ENCODE measurements at places on chromosomes 6 and 20.
A peak's percentile ranks its signal among the peaks of the same experiment; 100 is the strongest.

GRCh38 chr20:37416100-37416847 lies 70.3 kb downstream of the SRC start:
- no peak for DNase-seq

GRCh38 chr6:145213614-145214013 lies 521.7 kb downstream of the EPM2A start:
- peak; percentile 34 for DNase-seq

- no peak for DNase-seq
Measured at GRCh38 chr20:37579106-37579505, 51.4 kb upstream of the BLCAP start.

GRCh38 chr20:19885939-19886660 lies 128.0 kb downstream of the RIN2 start:
- no peak for DNase-seq

DNA sequence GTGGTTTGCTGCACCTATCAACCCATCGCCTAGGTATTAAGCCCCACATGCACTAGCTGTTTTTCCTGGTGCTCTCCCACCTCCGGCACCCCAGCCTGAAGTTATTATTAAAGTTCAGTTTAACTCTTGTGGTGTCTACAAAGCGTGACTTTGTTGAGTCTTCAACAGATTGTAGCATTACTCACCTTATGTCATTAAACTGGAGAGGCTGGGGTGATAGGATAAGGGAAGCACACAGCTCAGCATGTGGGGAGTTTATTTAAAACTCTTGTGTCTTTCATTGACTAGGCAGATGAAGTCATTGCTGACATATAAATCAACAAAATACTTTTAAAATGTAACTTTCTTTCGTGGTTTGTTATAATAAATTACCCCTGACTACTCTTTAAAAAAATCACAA lies 84.7 kb upstream of the GCM1 start:
- no peak for DNase-seq

- DNase-seq: no peak
Measured at GRCh38 chr6:142902636-142903053, 42.3 kb downstream of the HIVEP2 start.

DNA sequence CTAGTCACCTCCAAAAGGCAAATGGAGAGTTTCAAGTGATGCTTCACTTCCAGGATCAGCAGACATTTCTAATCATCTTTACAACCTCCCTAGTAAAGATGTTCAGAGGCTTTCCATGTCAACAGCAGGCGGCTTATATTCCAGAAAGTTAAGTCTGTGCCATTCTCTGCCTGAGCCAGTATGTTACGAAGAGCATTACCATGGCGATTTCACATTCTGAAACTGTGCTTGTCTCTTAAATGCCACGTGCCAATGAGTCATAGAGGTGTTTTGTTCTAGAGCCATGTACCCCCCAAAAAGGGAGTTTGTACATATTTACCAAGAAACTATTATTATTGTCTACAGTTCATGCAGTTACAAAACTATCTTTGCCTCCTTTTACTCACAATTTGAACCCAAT lies 319.5 kb downstream of the FOXA2 start:
- no peak for DNase-seq

DNA sequence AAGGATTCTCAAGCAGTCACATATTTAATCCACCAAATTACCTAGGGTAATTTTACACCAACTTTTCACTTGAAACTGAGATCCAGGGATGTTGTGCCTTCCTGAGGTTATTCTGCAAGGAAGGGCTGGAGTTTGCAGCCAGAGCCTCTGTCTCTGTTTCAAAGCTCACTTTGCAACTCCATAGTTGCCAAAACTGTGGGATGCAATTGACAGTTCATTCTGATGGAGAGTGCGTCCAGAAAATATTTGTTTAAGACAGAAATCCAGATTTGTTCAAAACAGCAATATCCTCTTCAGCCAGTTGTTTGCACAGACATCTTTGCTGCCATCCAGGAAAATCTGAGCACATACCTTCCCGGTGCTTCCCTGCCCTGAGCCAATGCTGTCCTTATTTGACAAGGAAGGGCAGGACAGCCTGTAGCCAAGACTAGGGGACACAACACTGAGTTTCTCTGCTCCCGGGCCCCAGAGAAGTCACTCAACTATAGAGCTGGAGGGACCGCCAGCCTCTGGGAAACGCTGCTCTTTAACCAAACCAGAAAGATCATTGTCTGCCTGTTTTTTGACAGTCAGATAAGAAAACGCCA lies 297.4 kb downstream of the HIVEP2 start:
- DNase-seq: no peak

DNA sequence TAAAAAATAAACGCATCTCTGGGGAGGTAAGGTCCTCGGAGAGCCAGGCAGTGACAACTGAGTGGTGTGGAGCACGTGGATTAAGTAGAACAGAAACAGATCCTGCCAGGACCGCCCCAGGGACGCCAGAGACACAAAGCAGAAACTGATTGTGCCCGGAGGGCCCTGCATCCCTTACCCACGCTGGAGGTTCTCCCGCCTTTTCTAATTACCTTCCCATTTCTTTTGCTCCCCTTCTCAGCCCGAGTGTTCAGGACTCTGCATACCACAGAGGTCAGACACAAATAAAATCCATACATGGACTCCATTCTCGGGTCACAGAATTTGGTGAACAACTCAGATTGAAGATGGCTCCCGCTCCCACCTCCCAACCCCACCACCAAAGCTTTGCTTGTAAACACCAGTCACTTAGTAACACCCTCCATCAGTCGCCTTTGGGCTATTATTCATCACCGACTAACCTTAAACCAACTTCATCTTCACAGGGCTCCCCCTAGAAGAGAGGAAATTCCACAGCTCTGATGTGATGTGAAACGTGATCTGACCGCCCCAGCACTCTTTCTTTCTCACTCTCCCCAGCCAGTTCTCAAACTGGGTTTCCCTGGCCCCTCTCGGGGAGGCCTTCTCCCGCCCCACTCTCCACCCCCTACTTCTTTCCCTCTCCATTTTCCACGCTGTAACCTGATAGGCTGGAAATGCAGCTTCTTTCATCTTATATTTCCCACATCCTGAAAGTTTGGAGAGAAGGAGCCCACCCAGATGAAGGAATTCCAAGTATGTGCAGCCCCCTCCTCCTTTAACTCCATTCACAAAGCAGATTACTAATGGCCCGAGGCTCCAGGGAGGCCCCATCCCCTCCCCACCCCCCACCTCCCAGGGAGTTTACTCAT lies 32.5 kb upstream of the PIM1 start:
- DNase-seq: peak; percentile 77

DNA sequence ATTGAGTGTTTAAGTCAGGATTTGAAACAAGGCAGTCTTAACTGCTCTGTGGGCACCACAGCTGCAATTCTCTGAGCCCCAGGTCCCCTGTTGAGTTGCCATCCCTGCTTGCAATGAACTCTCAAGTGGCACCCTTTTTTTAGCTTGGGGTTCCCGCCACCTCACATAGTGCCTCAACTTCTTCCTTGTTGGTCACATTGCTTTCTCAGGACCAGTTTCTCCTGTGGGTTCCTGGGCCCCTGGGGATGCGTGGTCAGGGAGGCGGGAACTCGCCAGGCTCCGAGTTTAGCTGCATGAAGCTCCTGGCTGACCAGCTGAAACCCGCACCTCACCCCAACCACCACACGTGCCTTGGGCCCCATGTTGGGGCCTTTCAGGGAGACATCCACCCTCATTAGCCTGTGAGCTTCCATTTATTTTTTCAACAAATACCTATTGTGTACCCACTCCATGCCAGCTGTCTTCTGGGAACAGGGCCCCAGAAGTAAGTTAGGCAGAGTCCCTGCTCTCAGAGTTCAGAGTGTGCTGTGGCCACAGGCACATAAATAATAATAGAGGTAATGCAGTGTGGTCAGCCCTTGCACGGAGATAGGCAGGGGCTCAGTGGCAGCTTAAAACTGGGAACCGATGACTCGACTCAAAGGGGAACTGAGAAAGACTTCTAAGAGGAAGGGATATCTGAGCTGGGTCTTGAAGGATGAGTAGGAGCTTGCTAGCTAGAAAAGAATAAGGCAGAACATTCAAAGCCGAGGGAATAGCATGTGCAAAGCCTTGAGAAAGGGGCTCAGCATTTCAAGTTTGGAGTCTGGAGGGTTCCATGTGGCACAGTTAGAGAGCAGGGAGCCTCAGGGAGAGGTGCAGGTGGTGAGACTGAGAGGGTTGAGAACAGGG lies 33.9 kb upstream of the FAM83D start:
- DNase-seq: peak; percentile 76

DNA sequence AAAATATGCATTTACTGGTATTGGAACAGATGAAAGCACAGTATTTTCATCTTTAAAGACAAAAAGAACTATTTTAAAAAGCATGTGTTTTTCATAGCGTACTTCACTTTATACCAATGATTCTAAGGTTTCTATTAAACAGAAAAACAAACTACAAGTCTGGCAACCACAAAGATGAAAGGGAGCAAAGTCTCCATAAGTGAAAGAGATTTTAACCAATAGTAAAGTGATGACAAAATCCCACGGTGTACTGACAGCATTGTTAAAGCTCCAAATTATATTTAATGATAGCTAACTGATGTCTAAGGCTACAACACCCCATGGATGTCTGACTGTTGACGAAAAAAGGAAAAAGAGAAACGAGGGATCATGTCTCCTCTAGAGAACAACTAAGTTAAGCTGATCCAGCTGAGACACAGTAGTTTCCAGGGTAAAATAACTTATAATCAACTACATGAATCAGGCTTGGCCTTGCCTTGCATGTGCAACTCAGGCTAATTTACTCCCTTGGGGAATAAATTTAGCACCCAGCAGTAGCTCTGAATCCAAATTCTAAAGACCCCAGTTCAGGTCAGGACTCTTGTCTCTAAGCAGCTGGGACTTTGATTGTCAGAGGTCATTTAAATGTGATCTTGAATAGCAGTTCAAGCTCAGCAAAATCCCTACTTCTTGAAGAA lies 56.0 kb upstream of the TAB2 start:
- DNase-seq: no peak

- no peak for DNase-seq
Measured at GRCh38 chr6:165895421-165896165, 232.6 kb upstream of the PDE10A start.

- no peak for DNase-seq
Measured at GRCh38 chr6:17842934-17843821, 136.5 kb upstream of the NUP153 start.

DNA sequence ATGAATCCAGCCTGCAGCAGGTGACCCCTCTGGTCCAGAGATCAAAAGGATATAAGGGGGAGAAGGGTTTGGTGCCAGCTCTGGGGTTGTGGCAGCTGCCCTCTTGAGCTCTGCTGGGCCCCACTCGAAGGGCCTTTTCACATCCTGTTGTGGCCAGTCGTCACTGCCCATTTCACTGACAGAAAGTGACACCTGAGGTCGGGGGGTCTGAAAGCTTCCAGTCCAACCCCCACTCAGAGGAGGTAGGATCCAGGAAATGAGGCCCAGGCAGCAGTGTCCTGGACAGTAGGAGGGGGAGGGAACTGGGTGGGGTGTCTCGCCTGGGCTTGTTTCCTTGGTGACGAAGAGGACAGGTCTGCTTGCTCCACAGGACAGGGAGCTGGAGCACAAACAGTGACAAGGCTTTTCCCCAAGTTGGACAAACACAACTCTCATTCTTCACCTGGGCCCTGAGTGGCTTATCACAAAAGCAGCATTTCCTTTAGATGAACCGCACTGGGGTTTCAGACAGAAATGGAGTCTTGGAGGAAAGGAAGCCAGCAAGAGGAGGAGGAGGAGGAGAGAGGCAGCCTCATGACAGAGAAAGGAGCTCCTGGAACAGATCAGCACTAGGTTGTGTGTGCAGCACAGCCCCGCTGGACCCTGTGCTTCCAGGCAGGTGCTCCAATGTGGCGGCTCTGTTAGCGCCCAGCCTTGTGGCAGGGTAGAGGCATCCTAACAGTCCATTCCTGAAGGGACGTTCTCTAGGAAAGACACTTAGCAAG lies 11.0 kb downstream of the FRS3 start:
- DNase-seq: no peak

DNA sequence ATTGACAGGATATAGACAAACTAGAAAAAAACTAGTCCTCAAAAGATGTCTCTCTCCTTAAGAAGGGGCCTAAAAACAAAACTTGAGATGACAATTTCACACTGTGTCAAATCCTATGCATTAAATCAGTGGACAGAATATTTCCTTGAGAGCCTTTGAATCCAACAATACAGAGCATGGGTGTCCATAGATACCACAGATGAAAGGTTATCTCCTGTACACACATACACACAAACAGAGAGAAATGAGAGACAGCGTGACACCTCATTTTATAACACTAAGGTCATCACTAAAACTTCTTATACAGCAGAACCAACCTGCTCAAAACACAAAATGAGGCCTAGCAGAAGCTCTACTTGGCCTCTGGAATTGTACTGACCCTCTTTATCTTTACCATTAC lies 55.5 kb downstream of the MAP7 start:
- DNase-seq: no peak

GRCh38 chr6:88208726-88209125 lies 42.6 kb upstream of the CNR1 start:
- DNase-seq: no peak

GRCh38 chr6:6546318-6547109 lies 42.0 kb upstream of the LY86 start:
- peak; percentile 66 for DNase-seq

DNA sequence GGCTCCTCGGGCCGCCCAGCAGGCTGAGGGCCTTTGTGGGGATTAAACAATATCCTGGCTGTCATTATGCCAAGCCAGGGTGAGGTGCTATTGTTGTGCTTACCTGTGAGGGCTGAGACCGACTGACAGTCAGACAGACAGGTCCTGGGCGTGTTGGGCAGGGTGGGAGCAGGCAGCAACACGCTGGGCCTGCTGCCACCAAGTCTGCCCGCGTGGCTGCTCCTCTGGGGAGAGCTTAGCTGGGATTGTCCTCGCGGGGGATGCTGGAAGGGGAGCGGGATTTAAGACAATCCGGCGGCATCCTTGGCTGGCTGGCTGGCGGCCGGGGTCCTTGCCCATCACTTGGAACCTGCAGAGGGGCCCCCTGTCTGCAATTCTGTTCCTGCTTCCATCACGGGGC lies 20.0 kb downstream of the ITPR3 start:
- DNase-seq: no peak

DNA sequence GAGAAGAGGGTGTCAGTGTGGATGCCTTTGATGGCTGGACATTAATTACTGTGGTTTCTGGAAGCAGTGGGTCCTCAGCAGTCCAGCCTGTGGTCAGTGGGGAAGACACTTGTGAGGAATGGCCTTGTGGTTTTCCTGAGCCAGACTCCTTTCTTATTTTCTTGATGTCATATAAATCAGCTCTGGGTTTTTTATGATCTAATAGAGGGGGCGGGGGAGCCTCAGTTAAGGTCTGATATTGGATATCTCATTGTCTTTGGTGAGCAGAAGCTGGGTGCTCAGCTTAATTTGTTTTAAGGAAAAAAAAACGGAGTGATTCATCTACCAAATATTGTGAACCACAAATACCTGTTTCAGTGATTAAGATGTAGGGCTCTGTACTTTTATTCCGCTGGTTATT lies 62.1 kb downstream of the OTOR start:
- no peak for DNase-seq

GRCh38 chr6:164996838-164997237 lies 312.6 kb downstream of the C6orf118 start:
- no peak for DNase-seq
